Upper lobe of left lung (tissue), 6 donors: ENCODE measurements at places on chromosomes 11 and 22. TPM values are rescaled to one million over a fixed set of nuclear protein-coding genes. Genes with fewer than 3 reads are reported as not detected.

Gene IGLL1
- not detected for total RNA-seq

Gene KDM4E
- not detected for total RNA-seq

Gene KCNK4
- total RNA-seq, result 0.17 TPM

Gene SYT12
- 0.15 TPM for total RNA-seq

Gene TEF
- total RNA-seq, result 41.8 TPM

Gene ADORA2A
- total RNA-seq, result 8.1 TPM

Gene PIH1D2
- total RNA-seq, result 24.1 TPM

Gene OR52I1
- not detected for total RNA-seq

Gene PANX2
- total RNA-seq, result 16.8 TPM

Gene CYP2R1
- 17.6 TPM for total RNA-seq

Gene OR51B6
- total RNA-seq, result not detected

Gene VWCE
- total RNA-seq, result 0.40 TPM

Gene TMEM45B
- total RNA-seq, result 9.4 TPM

Gene NPTXR
- total RNA-seq, result 3.0 TPM

Gene OR5D13
- total RNA-seq, result not detected

Gene APBB1
- total RNA-seq, result 39.6 TPM

Gene MS4A6E
- total RNA-seq, result not detected

Gene TRIM51
- not detected for total RNA-seq

Gene SMC1B
- not detected for total RNA-seq

Gene PLCB3
- 25.6 TPM for total RNA-seq

Gene SERPIND1
- 0.91 TPM for total RNA-seq

Gene PNPLA5
- not detected for total RNA-seq

Gene STK33
- total RNA-seq, result 11.2 TPM

Gene OR52A1
- not detected for total RNA-seq

Gene LGR4
- total RNA-seq, result 7.8 TPM

Gene TMEM191B
- 3.1 TPM for total RNA-seq

Gene NADSYN1
- 46.8 TPM for total RNA-seq

Gene PIK3C2A
- total RNA-seq, result 90.2 TPM

Gene VEGFB
- 60.9 TPM for total RNA-seq

Gene SCGB2A2
- not detected for total RNA-seq

Gene TSSK2
- not detected for total RNA-seq

Gene MRPL21
- 17.8 TPM for total RNA-seq

Gene ANO9
- total RNA-seq, result 62.9 TPM

Gene BACE1
- total RNA-seq, result 29.0 TPM

Gene OR2D2
- not detected for total RNA-seq

Gene MRGPRX4
- total RNA-seq, result not detected

Gene BTBD18
- not detected for total RNA-seq

Gene MS4A4E
- 3.2 TPM for total RNA-seq

Gene FCHSD2
- total RNA-seq, result 54.0 TPM

Gene APOBEC3B
- total RNA-seq, result 1.6 TPM

Gene EHF
- total RNA-seq, result 50.3 TPM

Gene PLAAT2
- 6.3 TPM for total RNA-seq

Gene SCN2B
- total RNA-seq, result 0.34 TPM

Gene YPEL4
- total RNA-seq, result 5.8 TPM

Gene MAP6
- 11.8 TPM for total RNA-seq

Gene MRPL23
- 236 TPM for total RNA-seq

Gene NDUFC2
- total RNA-seq, result 19.9 TPM

Gene FOSL1
- 16.9 TPM for total RNA-seq

Gene RIN1
- 8.4 TPM for total RNA-seq

Gene MCAM
- 222 TPM for total RNA-seq

Gene DGCR6
- total RNA-seq, result 8.4 TPM

Gene TESMIN
- total RNA-seq, result 7.3 TPM

Gene MB
- total RNA-seq, result not detected

Gene KRTAP5-11
- not detected for total RNA-seq

Gene UBQLNL
- total RNA-seq, result 0.27 TPM

Gene SCN3B
- 1.2 TPM for total RNA-seq
